ENCODE measurements at places on chromosomes 5 and 9.
A peak's percentile ranks its signal among the peaks of the same experiment; 100 is the strongest.

GRCh38 chr9:136858844-136859757 lies 7.0 kb downstream of the MAMDC4 start:
- no peak for DNase-seq

DNA sequence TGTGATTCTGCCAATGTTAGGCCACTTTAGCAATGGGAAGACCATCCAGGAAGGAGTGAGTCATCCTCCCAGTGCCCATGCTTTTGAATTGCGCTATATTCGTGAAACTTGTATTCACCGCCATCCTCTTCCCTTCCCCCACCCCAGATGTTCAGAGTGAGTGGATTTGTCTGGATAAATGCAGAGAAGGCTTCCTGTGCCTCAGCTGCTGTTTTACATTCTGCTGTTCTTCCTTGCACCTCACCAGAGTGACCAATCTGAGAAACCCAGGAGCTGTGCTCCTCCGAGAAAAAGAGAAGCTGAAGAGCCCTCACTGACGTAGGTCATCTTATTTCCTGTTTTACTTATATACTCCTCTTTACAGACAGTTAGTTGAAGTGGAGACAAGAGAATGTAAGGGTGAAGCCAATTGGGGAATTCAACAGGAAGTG lies 24.6 kb upstream of the SVEP1 start:
- DNase-seq: no peak

DNA sequence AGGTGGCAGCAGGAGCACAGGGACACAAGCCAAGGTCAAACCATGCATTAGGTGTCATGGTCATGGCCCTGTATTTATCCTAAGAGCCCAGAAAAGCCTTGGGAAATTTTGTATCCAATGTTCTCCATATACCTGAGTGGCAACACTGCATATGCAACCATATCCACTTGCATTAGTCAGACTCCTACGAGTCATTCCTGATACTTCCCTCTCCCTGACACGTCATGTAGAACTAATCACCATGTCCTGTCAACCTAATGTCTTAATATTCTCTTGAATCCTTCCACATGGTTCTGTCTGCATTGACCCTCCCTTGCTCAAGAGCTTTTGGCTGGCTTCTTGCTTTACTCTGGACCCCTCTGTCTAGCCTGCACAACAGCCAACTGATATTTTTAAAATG lies 9.4 kb downstream of the SCGB3A2 start:
- DNase-seq: no peak

DNA sequence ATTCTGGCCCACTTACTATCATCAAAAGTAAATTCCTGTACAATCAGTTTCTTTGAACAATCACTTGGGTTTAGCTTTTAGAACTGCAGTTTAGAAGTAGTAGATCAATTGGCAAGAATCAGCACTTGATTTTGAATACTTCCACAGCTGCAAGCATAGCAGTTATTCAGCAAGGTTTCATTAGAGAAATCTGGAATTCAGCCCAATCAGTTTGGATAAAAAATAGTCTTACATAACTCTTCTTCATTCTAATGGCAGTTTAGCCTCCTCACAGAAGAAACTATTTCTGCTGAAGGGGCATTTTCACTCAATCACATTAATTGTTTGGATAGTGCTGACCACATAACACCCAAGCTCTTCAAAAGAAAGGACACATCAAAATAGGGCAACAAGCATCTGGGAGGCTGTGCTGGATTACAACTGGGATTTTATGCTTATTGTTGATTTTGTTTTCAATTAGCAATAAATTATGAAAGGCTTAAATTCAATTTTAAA lies 336.2 kb upstream of the PDE4D start:
- no peak for DNase-seq

DNA sequence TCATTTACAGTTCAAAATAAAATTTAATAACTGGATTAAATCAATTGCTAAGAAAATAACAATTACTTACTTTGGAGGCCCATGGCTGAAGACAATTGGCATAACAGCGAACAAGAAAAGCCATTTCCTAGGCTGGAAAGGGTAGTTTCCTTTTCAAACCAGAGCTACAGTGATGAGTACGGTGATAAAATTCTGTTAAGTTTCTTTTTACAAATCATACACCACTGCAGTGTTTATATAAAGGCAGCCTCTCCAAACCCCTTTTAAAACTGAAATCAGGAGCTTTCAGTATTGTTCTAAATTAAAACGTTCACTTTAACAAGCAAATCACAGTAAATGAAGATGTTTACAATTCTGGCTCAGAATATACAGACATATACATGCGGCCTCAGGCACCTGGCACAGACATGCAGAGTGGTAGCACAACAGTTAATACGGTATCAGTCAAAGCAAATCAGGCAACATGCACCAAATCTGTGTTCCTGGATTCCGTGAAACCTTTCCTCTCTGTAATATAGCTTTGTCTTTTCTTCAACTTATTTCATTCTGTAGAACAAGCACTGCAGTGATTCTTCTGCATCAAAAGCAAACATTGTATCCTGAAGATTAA lies 102.9 kb downstream of the RAPGEF6 start:
- no peak for DNase-seq

GRCh38 chr5:81147011-81147885 lies 85.9 kb upstream of the CKMT2 start:
- DNase-seq: peak; percentile 54

- no peak for DNase-seq
These were observed 21.6 kb downstream of the SH3TC2 start for GRCh38 chr5:149041242-149041641.

- DNase-seq: no peak
These were observed 47.9 kb downstream of the STOM start for GRCh38 chr9:121322037-121322736.

DNA sequence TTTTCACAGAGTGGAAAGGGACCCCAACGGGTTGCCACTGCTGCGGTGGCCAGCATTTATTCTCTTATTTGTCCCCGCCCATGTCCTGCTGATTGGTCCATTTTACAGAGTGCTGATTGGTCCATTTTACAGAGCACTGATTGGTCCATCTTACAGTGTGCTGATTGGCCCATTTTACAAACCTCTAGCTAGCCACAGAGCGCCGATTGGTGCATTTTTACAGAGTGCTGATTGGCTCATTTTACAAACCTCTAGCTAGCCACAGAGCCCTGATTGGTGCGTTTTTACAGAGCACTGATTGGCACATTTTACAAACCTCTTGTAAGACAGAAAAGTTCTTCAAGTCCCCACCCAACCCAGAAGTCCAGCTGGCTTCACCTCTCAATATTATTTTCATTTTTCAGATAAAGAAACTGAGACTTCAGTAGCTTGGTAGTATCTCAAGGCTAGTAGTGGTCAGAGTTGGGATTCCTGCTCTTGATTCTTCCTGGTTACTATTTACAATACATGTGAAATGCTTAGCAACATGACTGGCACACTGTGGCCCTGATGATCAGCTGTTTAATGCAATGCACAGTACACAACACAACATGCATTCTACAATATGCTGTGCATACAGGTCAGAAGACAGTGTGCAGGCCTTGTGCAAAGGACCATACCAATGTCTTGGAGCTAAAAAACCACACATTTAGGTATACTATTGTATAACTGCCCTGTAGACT lies 63.6 kb upstream of the BOD1 start:
- no peak for DNase-seq

- peak; percentile 97 for DNase-seq
These were observed 471.8 kb downstream of the KIF4B start for GRCh38 chr5:155485386-155485785.

GRCh38 chr5:110757118-110757729 lies 18.4 kb downstream of the SLC25A46 start:
- DNase-seq: peak; percentile 49

All from NCI-H82 (cell line).